ENCODE measurements at places on chromosomes 1 and 21.

GRCh38 chr1:59138402-59138801, 158.5 kb upstream of the FGGY start:
- no peak for DNase-seq

DNA sequence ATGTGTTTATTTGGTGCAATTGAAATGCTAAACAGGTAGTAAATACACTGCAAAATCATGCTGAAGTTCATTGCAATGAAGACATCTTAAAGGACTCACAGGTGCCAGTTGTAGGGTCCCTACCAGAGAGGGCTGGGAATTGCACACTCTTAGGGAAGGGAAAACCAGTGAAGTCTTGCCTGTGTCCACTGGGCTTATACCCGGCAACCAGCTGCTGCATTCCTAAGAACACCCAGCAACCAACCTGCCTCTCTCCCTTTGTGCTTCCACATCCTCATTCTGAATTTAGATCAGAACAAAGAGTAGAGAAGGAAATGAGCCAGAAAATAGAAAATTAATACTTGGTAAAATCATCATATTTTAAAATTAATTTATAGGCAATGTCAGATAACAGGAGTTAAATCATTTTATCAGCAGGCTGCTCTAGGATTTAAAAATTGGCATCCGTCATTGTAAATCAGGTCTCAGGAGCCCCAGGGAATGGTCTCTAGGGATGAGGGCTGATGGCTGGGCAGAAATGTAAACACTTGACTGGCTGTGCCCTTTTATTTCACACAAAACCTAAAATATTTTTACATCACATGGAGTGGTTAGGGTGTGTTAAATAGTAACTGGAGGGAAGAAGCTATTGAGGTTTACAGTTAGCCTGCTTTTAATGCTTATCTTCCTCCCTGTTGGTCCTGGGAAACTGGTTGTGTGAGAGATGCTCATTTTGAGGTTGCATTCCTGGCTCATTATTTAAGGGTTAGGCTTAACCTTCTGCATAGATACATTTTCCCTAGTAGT, 31.3 kb downstream of the PTGFRN start:
- no peak for DNase-seq

- no peak for DNase-seq
Observed at GRCh38 chr1:70429757-70430156, 18.7 kb downstream of the CTH start.

- no peak for DNase-seq
Observed at GRCh38 chr1:151344291-151344690, 2.8 kb downstream of the RFX5 start.

DNA sequence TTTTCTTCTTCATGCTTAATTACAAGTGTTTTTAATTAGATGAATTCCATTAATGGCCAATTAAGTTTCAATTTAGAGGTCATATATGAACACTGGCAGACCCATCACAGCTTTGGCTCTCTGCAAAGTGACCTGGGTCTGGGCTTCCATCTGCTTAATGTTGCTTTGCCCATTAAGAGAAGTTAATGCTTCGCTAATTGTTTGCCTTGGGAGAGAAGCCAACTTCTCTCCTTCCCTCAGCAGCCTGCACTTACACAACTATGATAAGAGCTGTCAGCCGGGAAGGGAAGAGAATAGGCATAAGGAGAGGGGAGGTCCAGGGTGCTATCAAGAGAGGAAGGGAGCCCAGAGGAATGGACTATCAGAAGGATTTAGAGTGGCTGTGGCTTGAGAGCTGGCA, 29.0 kb upstream of the CCDC190 start:
- no peak for DNase-seq

DNA sequence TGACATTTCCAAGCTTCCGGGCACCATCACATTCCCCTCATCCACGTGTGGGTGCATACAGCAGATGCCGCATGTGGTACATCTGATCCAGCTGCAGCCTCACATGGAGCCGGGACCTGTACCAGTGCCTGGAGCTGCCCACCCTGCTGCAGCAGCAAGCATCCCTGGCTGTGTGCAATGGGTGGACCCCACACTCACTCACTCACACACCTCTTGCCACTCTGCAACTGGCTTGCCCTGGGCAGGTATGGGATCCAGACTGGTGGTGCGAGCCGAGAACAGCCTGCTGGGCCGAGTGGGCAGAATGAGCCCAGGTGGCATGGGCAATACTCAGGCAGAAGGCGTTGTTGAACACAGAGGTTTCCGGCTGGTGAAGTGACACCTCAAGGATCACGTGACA, 75.0 kb downstream of the DPYD start:
- DNase-seq: no peak

DNA sequence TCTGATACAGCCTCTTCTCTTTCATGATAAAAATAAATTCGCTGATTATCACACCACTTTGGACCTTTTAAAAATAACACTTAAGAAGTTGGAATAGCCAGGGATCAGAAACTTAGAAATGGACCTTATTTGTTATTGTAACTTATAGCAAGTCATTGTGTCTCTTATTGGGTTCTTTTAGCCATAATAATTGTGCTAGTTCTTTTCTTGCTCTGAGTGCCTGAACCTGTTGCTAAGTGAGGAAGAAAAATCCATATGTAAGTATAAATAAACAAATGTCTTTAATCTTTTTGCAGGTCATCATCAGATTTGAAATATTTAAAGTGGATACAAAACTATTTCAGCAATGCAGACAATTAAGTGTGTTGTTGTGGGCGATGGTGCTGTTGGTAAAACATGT, 25.6 kb downstream of the CDC42 start:
- DNase-seq: no peak

GRCh38 chr21:36388835-36389234, 3.6 kb downstream of the CHAF1B start:
- peak; percentile 20 for DNase-seq

GRCh38 chr21:24205319-24205718, 1402.0 kb downstream of the MRPL39 start:
- no peak for DNase-seq

GRCh38 chr1:222241410-222241809, 306.5 kb downstream of the HHIPL2 start:
- DNase-seq: no peak

GRCh38 chr1:43021547-43022474, 63.1 kb upstream of the SLC2A1 start:
- DNase-seq: no peak

- DNase-seq: no peak
Observed at GRCh38 chr1:165376041-165376810, 19.7 kb upstream of the LMX1A start.

DNA sequence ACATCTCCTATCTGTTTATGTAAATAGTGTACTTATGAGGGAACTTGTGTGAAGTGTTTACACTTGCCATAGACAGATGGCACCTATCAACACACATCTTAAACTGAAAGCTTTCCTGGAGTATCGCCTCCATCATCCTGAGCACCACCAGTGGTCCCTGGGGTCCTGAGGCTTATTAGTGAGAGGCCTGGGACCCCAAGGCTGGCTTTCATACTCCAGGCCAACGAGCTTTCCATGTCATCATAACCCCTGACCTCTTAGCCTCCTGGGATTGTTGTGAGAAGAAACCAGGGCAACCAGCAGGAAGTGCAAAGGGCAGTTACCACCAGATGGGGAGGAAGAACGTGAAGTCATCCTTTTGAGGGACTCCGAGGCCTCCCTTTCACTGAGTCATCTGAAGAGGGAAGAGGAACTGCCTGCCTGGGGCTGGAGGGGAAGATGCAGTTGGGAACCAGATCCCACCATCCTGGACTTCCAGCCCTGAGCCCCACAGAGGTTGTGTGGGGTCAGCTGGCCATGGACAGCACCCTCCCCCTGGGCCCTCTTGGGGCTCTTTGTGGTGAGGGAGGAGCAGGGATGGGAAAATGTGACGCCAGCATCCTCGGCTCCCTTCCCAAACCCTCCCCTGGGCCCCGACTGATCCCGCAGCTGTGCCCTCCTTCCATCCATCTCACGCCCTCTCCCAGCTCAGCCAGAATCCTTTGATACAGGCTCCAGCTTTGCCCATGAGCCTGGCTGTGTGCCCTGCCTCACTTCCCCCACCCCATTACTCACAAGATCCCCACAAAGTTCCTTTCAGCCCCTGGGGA, 5.8 kb downstream of the INKA2 start:
- no peak for DNase-seq

DNA sequence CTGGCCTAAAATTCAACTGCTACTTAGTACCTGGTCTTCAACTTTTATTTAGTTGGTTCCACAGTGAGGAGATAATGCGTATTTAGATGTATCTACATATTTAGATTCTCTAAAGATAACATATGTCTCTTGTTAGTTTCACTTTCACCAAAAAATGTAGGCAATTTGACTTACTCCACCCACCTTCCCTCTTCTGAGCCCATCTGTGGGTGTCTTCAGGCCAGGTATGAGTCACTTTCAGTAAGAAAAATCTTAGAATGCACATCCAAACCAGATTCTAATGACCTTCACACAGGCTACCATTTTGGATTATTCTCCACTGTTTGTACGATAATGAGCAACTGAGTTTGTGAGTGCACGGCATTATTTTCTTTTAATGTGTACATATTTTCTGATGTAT, 501.7 kb downstream of the NEGR1 start:
- no peak for DNase-seq

- no peak for DNase-seq
Observed at GRCh38 chr1:205493241-205494085, 11.0 kb upstream of the CDK18 start.

GRCh38 chr1:43965316-43965715, 4.5 kb upstream of the DPH2 start:
- DNase-seq: no peak

- DNase-seq: peak; percentile 64
Observed at GRCh38 chr1:209157546-209158249, 425.8 kb upstream of the CAMK1G start.

- no peak for DNase-seq
Observed at GRCh38 chr21:37478794-37479193, 112.2 kb downstream of the DYRK1A start.

DNA sequence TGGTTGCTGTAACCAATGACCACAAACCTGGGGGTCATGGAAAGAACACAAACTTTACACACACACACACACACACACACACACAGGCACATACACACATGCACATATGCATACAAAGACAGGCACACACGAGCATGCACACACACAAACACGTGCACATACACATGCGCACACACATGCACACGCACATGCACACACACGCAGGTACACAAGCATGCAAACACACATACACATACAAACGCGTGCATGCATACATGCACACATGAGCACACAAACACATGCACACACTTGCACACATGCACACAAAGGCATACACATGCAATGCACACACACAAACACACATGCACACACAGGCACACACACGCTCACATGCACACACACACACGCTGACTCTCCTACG, 44.0 kb downstream of the UBASH3A start:
- DNase-seq: no peak

DNA sequence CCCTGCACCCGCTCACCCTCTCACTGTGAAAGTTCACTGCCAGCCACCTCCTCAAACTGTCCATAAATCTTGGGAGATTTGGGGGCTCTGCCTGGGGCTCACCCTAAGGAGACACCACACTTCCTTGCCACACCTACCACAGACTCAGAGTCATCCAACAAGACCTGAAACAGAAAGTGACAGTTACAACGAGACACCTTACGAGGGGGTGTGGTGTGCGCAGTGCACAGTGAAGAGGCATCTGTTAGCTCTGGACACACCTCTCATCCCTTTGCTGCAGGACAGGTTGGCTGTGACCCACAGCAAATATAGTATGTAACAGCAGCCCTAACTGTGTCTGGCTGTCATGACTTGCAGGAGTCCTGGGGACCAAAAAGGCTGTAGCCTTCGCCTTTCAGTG, 190.2 kb downstream of the NR5A2 start:
- no peak for DNase-seq

GRCh38 chr1:52551507-52552235, 1.2 kb downstream of the TUT4 start:
- DNase-seq: no peak

GRCh38 chr1:200029035-200029821, 1.7 kb downstream of the NR5A2 start:
- no peak for DNase-seq

DNA sequence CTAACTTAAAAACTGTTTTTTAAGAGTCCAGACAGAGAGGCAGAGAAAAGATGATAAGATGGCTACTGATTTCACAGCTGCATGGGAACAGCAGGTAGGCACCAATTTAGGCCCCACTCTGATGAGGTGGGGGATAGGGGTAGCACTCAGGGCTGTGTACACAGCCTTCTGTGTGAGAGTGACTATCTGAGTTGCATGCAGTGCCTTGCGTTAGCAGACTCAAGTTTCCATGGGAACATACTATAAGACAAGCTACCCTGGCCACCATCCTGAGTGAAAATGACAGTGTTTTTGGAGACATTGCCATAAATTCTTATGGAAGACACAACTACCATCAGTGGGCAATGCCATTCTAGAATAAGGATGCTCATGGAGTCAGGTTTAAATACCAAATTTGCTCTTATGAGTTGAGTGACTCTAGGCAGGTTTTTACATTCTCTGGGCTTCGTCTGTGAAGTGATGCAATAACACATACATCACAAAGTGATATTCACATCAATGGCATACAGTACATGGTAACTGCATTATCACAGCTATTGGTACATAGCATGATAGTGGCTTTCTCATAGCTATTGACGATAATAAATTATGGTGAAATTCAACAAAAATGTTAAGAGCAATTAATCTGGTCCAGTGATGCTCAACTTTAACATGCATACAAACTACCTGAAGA, 30.5 kb downstream of the SLC9C2 start:
- DNase-seq: no peak

DNA sequence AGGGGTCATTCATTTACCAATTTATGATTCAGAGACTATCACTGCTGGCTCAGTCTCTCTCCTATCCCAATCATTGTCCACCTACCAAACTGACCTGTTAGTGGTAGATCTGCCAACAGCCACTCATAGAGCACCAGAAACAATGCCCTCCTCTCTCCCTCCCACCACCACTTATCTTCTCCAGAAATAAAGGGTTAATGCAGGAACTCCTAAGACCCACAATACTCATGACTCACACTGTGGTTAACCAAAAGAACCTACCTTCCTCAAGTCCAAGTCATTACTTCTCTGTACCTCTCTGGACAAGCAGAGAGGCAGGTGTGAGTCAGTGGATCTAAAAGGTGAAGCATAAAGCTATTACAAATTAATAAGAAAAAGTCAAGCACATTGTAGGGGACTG, 40.9 kb upstream of the CAMK1G start:
- no peak for DNase-seq

DNA sequence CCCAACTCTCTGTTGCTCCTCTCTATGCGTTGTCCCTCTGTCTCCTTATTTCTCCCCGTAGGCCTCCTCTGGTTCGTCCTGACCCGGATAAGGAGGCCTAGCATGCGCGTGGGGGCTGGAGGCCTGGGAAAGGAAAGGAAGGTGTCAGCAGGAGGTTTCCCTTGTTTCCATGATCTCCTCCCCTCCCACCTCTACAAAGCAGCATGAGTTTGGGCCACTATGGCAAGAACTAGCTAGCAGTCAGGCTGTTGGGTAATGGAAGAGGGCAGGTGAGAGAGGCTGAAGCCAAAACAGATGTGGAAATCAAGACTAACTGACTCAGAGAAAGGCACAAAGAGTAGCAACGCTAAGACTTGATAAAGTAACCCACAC, 687 bp upstream of the SEMA6C start:
- DNase-seq: no peak

Data from iPS DF 6.9 (cell line).